ENCODE measurements at places on chromosomes 1 and 21.

DNA sequence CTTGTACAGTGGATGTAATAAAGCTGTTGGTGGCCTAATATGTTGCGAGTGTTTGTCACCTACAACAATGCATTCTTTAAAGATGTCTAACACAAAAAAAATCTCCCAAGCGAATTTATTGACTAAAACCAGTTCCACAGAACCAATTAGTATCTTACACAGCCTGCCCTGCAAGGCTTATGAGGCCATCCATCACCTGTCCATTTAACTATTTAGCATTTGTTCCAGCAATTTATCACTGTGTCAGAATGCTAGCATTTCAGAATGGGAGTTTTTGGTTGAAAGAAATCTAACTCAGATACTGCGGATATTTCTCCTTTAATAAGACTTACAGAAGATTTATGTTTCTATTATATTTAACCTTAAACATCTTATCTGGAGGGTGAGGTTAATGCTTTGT is 831.1 kb upstream of the PRMT6 start:
- no peak for DNase-seq

- no peak for DNase-seq
Observed at GRCh38 chr1:57857809-57858208, 433.9 kb upstream of the DAB1 start.

GRCh38 chr1:87176087-87176486 is 152.6 kb upstream of the LMO4 start:
- no peak for DNase-seq

- DNase-seq, result no peak
Observed at GRCh38 chr21:43354026-43354420, 72.9 kb downstream of the SIK1 start.

- DNase-seq, result no peak
Observed at GRCh38 chr1:236457775-236458174, 63.7 kb downstream of the EDARADD start.

- DNase-seq, result no peak
Observed at GRCh38 chr1:215407575-215407974, 159.5 kb upstream of the KCTD3 start.

DNA sequence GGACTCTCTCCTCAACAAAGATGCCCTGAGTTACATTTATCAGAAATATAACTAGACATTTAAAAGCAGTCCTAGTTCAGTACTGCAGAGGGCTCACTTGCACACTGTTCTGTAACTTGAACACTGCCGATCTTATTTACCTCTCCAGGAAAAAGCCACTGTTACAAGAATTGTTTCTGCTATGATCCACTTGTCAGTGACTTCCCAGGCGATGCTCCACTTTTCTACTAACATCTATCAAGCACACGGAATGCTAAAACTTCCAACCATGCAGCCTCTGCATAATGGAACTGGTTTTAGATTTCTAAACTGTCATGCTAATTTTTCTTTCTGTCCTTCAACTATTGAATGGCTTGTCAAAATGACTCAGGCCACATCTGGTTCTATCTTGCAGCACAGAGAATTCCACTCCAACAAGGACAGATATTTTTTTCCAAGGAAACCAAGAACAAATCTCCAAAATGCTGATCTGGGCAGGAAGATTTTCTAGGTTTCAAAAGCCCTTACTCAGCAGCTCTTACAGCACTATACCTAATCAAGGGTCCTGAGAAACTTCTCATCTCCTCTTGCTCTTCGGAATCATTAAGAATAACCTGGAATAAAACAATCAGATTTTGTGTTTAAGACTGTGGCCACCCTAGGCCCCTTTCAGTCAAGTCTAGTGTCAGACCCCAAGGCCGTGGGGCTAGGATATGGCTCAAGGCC is 9.9 kb downstream of the SEC16B start:
- DNase-seq, result no peak

- no peak for DNase-seq
Observed at GRCh38 chr1:81414488-81415015, 386.2 kb upstream of the ADGRL2 start.

DNA sequence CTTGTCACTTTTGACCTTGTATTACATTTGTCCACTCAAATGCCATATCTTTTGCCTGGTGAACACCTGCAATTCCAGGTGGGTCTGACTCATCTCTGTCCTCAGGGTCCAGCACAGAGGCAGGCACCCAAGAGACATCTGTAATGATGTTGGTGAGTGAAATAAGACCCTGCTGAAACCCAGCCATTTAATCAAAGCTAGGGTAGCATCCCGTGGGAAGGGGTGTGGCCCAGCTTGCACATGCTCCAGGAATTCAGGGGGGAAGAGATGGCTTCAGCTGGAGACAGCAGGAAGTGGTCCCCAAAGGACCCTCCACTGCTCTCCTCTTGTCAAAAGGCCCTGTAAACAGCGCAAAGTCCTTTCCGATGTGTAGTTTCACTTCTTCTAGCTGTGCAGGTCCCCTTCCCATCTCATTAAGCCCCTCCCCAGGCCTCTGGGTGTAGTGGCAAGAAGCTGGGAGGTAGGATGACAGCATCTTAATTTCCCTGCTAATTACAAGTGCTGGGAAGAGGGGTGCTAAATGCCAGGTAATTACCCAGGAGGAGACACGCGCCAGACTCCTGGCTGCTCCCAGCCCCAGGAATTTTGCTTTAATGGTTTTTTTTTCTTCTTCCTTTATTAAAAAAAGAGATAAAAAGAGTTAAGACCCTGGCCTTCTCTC is 54.4 kb upstream of the TRABD2B start:
- no peak for DNase-seq

DNA sequence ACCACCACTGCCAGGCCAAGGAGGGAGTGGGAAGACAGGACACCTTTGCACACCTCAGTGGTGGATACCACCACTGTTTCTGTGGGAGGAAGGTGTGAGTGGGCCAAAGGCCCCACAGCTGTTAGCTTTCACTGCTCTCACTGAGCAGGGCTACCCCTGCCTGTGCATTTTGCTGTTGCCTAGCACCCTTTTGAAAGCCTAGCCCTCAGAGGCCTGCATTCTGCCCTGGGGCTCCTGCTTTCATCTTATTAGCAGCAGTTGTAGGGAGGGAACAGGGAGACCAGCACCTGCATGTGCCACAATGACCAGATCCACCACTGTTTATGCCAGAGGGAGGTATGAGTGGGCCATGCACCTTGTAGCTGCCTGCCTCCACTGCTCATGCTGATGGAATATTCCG is 110.9 kb upstream of the C21orf91 start:
- no peak for DNase-seq

DNA sequence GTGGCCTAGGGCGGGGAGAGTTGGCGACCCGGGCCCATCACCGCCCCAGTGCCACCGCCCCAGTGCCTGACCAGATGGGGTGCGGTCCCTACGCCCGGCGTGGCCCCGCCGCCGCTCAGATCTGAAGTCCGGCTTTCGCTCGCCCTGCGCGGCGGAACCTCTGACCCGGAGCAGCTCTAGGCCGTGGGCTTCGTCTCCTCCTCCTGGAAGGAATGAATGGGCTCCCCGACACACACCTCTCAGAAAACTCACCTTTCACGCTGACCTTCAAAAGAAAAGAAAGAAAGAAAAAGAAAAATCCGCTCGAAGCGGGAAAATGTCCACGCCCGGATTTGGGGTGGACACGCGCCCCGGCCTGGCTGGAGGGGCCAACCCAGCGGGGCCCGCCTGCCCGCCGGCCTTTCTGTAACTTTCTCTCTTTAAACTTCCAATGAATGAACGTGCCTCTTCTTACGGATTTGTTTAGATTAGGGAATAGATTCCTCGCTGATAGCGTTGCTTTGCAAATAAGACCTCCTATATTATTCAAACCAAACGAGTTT is 5.4 kb upstream of the SIM2 start:
- DNase-seq, result no peak

DNA sequence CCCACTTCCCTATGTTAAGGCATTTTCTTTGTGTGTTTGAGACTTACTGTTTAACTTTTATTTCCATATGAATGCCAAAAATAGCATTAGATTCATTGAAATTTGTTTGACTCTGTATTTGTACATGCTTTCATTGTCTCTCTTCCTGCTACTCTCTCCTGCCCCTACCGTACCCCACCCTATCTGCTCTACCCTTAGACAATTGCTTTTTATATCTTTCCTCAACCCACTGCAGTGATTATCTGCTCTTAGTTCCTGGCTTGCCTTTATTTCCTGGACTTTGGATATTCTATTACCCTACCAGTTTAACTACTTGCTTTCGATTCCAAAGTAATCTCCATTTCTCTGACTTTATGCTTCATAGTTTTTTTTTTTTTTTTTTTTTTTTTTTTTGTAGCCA is 10.5 kb downstream of the RAVER2 start:
- DNase-seq, result no peak

DNA sequence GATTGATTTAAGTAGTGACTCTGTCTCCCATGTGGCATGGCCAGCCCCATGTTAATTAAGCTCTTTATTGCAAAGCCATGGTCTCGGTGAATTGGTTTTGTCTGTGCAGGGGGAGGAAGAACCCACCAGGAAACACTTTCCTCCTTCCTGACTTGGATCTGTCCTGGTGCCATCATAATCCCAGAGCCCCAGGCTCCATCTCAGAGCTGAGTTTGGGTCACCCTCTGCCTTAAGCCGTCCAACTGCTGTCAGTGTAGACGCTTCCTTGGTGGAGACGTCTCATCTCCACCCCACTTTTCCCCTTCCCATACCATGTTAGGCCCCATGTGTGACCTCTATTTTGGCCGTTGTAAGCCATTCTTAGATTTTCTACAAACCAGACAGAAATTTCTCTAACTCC is 36.0 kb upstream of the COL6A2 start:
- no peak for DNase-seq

DNA sequence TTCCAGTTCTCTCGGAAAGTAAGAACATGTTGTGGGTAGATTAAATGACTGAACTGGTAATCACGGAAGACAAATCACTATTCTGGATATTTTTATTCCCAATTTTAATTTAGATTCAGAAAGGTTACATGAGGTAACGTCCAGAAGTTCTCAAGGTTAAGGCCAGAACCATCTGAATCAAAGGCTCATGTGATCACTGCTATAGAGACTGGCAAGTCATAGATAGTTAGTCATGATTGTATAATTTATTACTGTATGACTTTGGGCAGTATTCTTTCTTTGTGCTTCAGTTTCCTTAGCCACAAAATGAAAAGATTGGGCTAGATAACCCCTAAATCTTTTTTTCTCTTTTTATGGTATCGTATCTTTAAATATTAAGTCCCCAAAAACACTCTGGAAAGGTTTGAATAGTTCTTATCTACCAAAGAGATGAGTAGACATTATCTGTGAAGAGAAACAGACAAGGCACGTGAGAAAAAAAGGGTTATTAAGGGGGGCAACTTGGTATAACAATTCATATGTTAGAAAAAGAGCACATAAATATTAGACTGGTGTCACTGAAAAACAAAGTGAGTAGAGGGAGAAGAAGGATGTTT is 241.0 kb downstream of the PTPRC start:
- DNase-seq, result no peak
